ENCODE measurements at places on chromosomes 7 and 10.
A peak's percentile ranks its signal among the peaks of the same experiment; 100 is the strongest.

DNA sequence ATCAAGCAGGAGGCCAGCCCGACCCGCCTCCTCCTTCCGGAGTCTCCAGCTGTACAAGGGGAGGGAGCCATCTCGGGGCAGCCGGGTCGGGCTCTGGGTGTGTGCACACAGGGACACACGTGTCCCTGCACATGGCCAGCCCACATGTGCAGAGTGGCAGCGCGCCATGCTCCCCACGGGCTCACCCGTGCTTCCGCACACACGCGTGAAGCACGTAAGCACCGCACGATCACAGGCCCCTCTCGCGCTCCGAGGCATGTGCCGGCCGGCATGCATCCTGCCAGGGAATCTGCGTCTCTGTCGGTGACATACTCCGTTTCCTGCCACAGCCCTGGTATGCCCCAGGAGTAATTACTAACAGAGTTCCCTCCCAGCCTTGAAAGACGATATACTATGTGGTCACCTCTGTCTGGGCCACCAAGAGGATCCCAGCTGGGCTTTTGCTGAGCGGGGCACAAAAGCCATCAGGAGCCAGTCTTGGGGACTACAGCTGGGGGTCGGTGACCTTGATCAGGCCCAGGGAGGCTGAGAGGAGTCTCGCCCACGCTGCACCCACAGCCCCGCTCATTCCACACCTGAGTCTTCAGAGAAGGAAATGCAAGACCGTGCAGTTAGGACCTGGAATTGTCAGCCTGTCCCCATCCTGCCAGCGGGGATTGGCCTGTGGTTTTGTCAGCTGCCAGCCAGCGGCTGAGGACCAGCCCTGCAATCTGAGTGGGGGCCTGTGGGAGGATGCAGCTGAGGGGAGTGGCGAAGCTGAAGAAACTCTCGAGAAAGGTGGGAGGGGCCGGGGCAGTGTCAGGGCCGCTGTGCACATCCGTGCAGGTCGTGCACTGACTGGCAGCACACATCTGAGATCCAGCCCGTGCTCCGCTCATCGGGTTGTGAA lies 11.0 kb upstream of the LFNG start:
- peak; percentile 86 for DNase-seq

GRCh38 chr10:70772627-70773026 lies 12.6 kb downstream of the TBATA start:
- DNase-seq: peak; percentile 30

DNA sequence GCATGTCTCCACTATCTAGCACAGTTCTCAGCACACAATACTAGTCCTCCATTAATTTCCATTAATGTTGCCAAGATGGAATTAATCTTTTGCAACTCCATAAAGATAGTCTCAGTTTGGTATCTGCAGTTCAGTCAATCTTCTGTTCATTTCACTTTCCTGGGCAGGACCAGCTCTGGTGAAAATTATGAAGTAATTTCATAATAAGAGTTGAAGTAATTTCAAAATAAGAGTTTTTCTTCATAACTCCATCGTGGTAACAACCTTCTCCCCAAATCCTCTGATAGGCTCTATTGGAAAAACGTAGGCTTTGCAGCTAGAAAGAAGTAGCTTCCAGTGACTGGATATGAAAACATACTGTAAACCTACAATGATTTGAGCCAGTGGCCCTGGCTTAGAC lies 618.2 kb downstream of the TYW1 start:
- no peak for DNase-seq

DNA sequence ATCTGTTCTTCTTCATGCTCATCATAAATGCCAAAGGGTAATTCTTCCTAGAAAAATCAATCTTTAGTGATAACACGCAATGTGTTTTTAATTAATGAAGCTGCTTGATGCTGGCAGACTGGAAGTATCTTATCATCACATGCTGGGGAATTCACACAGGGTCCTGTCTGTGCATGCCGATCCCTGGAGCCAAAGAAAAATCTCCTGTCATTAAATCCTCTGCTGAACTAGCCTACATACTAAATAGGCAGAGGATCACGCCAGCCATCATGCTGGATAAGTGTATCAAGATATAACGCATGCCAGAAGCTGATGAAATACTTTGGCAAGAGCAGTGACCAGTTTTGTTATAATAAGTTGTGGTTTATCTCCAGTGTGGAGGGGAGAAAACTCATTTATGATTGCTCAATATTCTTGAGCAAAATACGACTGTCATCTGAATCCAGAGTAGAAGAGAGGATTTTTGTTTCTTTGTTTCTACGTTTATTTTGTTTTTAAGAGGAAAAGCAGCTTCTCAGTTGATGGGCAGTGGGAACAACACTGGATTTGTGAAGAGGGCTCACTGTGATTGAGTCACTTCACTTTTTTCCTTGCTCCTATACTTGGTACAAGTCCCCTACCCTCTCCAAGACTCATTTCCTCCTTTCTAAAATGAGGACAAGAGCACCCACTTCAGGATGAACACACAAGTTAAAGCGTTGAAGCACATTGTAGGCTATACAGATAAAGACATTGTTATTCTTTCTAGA lies 649.1 kb downstream of the TNS3 start:
- DNase-seq: no peak

DNA sequence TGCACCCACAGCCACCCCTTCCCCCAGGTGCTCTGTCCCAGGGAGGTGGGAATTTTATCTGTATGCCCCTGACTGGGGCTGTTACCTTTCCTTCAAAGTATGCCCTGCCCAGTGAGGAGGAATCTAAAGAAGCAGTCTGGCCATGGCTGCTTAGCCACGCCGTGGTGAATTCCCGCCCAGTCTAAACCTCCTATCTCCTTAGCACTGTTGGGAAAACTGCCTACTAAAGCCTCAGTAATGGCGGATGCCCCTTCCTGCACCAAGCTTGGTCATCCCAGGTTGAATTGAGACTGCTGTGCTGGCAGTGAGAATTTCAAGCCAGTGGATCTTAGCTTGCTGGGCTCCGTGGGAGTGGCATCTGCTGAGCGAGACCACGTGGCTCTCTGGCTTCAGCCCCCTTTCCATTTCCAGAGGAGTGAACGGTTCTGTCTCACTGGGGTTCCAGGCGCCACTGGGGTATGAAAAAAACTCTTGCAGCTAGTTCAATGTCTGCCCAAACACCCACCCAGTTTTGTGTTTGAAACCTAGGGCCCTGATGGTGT lies 87.2 kb downstream of the ABCC2 start:
- peak; percentile 44 for DNase-seq

DNA sequence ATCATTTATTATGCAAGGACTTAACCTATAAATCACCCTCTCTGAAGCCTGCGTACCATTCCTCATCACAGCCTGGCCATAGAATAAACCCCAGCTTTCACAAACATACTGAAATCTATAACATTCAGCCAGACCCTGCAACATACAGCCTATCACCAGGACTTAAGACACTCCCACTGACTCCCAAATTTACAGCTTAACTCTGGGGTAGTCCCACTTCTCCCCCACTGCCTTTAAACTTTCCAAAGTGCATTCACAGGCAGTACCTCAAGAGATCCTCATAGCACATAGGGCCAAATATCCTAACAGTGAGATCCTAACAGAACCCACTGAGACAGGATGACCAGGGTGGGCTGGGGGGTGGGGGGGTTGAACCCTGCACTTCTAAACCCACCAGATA lies 3.5 kb downstream of the LDB1 start:
- no peak for DNase-seq

DNA sequence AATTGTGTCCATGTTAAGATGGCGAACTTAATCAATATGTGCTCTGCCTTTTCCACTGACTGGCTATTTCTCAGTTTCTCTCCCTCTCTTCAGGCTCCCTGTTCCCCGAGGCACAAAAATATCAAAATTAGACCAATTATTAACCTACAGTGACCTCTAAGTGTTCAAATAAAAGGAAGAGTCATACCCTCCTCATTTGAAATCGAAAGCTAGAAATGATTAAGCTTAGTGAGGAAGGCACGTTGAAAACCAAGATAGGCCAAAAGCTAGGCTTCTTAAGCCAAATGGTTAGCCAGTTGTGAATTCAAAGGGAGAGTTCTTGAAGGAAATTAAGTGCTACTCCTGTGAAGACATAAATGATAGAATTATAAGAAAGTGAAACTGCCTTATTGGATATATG lies 81.1 kb upstream of the MBL2 start:
- DNase-seq: no peak

DNA sequence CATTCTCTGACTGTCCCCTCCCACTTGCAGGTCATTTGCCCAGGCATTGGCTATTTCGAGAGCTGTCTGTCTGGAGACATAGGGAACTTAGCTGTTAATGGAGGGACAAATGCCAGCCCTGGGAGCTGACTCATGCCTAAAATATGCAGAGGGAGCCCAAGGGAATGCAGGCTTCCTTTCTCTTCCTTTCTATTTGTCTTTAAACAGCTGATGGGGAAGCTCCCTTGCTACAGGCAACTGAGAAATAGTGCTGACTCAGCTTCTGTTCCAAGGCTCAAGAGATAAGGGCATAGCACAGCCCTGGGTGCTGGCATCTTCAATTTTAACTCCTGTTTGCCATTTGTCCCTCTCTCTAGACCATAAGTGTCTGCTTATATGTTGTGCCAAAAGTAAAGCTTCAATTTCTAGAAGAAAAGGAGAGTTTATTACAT lies 82.7 kb upstream of the C1GALT1 start:
- no peak for DNase-seq

GRCh38 chr7:132738254-132738653 lies 162.0 kb upstream of the PLXNA4 start:
- DNase-seq: no peak

GRCh38 chr7:44914992-44915607 lies 29.8 kb upstream of the PURB start:
- DNase-seq: peak; percentile 86

DNA sequence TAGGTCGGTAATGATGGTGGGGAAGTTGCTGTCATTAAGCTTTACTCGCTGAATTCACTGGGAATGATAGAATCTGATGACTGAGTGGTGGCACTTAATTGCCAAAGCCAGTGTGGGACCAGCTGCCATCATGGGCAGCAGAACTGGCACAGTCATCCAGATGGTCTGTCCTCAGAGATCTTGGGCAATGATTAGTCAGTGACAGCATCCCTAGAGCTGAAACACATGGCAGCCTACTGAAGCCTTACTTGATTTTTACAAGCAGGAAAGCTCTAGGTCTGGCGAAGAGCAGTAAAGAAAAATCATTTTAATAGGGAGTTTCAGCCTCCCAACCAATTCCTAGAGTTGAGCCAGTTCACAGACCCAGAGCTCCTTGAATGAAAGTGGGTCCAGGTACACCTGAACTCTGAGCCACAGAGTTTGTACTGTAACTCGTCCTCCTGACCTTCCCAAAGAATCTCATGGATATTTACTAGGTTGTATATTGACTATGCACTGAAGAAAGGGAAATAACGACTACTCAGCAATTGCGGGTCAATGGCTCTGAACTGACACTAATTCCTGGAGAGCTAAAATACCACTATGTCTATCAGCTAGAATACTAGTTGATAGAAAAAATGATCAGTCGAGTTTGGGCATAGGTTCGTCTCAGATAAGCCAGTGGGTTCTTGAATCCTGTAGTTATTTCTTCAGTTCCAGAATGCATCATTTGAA lies 4.4 kb upstream of the ASB13 start:
- DNase-seq: no peak

DNA sequence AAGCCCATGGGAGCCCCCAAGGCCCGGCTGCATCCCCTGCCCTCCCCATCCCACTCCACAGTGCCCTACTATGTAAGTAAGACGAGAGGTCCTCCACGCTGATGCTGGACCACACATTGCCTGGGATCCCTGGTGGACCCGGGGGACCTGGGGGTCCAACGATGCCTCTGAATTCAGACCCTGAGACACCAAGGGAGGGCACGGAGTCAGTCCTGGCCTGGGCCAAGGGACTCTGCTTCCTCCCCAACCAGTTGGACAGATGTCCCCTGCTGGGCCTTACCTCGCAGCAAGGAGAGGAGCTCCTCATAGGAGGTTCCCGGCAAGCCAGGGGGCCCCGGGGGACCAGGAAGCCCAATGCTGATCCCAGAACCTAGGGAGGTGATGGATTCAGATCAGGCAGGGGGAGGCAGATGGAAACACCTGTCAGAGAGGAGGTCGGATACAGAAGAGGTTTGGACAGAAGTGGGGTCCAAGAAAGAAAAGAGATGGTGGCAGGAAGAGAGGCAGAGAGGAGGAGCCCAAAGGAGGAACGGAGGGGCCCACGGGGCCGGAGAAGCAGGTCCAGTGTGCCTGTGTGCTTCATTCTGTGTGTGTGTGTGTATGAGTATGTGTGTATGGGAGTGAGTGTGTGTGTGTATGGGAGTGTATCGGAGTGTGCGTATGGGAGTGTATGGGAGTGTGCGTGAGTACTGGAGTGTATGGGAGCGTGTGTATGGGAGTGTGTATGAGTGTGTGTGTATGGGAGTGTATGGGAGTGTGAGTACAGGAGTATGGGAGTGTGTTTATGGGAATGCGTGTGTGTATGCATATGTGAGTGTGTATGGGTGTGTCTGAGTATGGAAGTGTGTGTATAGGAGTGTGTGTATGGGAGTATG lies 50.2 kb downstream of the COL17A1 start:
- no peak for DNase-seq
